ENCODE measurements at places on chromosomes 12 and 14.
A peak's percentile ranks its signal among the peaks of the same experiment; 100 is the strongest.

GRCh38 chr14:55701638-55702037 lies 121.6 kb downstream of the KTN1 start:
- DNase-seq = no peak

DNA sequence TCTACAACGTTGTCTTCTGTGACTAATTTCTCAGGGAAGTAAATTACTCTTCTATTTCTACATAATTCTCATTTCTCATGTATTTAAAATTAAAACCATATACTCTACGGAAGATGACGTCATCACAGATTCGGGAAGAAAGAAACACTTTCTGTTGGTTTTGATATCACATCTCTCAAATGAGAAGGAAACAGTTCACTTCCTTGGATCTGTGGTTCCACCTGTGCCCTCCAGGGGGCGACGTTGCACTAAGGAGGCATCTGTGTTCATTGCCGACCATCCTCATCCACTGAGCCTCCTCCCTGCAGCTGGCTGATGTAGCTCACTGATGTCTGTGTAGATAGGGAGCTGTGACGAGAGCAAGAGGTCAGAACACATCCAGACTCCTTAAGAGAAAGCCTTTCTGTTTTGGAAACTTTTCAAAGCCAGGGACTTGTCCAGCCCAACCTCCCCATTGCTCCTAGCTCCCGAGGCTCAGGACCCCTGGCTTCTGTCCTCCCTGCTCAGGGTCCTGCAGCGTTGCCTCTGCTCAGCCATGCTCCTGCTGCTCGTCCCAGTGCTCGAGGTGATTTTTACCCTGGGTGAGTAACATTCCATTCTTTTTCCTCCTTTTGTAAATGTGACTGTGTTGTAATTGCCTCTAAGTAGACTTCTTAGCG lies 172.7 kb upstream of the OR4E1 start:
- peak; percentile 45 for DNase-seq

GRCh38 chr14:22488522-22489243 lies 100.3 kb downstream of the DAD1 start:
- no peak for DNase-seq

- no peak for DNase-seq
Measured at GRCh38 chr12:42565633-42566032, 23.9 kb downstream of the PRICKLE1 start.

DNA sequence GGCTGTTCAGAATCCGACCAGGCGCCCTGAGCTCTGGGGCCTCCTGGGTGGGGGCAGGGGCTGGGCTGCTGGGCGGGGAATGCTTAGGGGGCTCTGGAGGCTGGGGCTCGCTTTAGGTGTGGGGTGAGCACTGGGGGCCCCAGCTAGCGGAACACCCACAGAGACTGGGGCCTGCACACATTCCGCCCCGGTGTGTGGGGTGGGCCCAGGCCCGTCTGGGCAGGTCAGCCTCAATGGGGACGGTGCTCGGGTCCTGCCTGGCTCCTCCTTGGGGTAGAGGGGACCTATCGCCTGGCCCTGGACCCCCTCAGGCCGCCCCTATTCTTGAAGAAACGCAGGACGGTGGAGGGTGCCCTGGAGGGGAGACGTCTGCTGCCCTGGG lies 364.8 kb downstream of the TMEM121 start:
- no peak for DNase-seq

DNA sequence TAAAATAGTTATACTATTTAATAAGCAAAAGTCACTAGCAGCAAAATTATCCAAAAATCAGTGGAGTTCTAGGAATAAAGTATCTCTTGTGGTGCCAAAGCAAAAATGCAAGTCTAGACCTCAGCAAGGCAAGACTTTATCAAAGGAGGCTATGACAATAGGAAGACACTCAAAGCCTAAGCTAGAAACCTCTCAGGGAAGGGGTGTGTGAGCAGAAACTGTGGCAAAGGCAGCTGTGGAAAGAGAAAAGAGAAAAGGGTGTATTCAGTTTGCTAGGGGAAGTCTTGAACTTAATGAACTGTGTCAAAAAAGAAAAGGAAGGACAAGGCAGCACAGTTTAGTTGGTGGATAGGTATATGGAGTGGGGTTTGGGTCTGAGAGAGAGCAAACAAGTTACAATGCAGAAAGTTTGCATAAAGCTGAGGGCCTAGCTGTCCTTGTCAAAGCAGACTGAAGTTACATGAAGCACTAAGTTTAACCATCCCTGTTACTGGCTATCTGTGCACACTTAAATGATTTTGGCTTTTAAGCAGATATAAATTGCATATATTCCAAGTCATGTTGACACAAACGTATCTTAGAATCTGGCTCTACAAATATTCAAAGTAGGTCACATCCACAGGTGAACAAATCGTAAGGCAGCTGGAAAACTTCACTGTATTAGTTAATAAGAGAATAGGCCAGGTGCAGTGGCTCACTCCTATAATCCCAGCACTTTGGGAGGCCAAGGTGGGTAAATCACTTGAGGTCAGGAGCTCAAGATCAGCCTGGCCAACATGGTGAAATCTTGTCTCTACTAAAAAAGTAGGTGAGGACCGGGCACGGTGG lies 31.0 kb upstream of the AMN1 start:
- no peak for DNase-seq

DNA sequence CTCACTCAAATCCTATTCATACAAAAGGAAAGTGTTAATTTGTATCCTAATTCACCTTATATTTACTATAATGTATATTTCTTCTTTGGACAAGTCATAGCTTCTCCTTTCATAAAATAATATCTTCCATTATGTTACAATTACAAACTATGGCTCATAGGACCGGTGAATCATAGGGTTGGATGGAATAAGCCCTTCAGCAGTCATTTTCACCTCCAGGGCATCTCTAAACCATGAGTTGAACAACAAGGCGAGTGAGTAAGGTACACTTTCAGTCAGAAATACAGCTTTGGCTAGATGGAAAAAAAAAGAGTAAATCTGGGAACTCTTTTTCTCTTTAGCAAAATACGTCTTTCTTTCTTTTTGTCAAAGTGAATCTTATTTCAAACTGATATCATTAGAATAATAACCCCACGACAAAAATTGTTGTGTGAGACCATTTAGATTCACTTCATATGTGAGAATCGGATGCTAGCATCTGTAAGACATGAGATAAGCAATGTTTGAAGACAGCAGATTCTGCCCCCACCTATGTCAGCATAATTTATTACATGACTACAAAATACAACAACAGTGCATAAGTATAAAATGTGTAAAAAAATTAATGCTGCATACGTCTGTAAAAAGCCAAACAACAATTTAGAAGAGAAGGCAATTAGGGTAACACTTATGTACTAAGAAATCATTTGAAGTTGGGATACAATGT lies 184.4 kb upstream of the SLC38A2 start:
- peak; percentile 95 for DNase-seq

GRCh38 chr14:104966981-104967385 lies 11.2 kb downstream of the AHNAK2 start:
- no peak for DNase-seq

DNA sequence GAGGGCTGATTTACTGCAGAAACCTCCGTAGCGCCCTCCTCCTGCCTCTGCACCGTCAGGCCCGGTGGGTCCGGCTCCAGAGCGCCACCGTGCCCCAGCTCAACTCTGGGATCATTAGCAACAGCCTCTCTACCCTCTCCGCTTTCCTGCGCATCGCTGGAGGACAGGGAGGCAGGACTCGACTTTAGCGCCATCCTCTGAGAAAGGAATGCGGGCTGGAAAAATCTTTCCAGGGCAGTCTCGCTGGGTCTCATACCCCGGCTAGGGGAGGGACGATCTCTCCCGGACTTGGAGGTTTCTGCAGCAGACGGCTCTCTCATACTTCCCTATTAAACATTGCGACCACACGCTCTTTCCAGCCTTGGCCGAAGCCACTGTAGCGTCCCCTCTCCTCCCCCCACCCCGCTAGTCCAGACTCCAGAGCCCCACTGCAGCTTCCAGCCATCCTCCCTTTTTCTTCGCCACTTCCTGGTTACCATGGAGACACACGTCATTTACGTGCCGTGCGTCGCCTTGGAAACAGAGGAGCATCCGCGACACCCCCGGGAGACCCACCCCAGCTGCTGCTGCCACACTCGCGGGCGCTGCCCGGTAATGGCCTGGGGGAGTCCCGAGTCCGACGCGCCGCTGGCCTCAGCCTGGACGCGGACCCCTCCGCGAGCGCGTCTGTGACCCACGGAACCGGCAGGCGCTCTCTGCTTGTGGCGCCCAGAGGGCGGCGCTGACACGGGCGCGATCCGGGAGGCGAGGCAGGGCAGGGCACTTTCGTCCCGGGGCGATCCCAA lies at the start of gene CCDC184:
CCDC184 (plus strand) TSS at position 554 of the 785 bp plus-strand sequence. CDS start 479 bp downstream, outside the sequence.
- DNase-seq = no peak

DNA sequence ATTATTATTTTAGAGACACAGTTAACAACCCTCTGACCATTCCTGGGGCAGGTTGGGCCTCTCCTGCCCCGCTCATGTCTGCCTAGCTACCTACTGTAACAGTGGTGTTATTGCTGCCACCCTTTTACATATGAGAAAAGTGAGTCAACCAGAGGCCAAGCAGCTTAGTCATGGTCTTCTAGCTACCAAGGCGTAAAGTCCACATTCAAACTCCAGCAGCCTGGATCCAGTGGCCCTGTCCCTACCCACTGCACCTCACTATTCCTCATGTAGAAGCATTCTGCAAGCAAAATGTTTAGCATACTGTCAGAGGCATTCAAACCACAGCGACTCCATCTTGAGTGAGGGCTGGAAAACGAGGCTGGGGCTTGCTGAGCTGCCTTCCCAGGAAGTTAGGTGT lies 95.8 kb downstream of the SLC15A4 start:
- peak; percentile 46 for DNase-seq

DNA sequence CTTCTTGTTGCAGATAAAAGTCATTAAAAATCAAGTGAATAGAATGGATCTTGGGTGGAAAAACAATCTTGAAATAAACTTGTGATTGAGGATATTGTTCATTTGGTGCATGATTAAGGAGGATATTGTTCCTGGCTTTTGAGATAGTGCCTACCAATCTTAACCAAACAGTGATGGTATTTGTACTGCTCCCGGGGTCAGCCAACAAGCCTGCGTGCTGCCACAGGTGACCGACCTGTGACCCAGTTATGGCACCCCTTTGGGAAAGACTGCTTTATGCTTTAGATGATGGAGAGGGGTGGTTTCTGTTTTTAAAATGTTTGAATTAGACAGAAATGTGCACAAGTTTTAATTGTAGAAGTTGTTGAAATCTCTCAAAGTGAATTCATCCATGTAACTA lies 41.6 kb downstream of the SUDS3 start:
- no peak for DNase-seq

DNA sequence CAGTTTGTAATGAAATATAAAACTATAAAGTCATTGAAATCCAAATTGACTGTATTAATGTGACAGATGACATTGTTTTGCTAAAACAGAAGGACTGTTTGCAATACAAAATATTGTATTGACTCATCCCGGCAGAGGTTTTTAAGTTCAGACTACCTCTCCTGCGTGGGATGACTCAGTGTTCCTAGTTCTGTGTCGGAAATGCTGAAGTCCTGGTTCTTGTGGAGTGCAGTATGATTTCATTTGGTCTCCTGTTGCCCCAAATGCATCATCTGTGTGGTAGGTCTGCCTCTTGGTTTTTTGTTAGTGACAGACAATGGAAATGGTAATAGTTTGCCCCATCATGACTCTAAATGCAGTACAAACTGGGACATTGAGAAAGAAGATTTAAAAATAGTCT lies 27.8 kb downstream of the PELI2 start:
- DNase-seq = peak; percentile 58

DNA sequence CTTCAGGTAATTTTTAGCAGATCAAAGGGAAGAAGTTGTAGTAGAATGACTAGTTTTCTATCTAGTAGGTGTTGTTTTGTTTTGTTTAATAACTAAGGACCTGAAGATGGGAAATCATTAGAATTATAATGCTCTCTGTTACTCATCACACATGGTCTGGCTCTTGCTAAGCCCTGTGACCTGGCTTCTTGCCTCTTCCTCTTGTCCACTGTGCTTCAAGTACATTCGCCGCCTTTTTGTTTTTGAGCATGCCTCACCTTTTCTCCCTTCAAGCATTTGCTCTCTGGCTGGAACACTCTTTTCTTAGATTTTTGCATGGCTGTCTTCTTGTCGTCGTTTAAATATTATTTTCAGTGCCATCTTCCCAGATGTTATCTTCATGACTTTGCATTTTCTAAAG lies 47.7 kb downstream of the DAAM1 start:
- no peak for DNase-seq

DNA sequence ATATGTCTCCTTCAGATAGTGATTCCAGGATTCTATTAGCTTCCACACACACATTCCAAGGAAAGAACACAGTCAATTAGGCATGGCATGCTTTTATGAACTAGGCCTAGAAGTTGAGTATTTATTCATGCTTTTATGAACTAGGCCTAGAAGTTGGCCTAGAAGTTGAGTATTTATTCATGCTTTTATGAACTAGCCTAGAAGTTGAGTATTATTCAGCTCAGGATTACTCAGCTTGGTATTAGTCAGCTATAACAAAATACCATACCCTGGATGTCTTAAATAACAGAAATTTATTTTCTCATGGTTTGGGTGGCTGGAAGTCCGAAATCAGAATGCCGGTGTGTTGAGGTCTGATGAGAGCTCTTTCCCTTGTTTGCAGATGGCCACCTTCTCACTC lies 442.7 kb upstream of the FLRT2 start:
- no peak for DNase-seq

Measured in MCF 10A (cell line).